CD4-positive, alpha-beta T cell treated with Interleukin-15 for 1 hour (primary cell): ENCODE measurements at places on chromosomes 6 and 20.

- no peak for DNase-seq
Observed at GRCh38 chr6:46175446-46175845, 4.7 kb upstream of the ENPP5 start.

GRCh38 chr6:94894300-94894699 is 683.0 kb upstream of the MANEA start:
- no peak for DNase-seq

GRCh38 chr6:53916804-53917463 is 122.1 kb downstream of the LRRC1 start:
- no peak for DNase-seq

GRCh38 chr6:137471497-137471896 is 22.7 kb downstream of the OLIG3 start:
- no peak for DNase-seq

- DNase-seq, result no peak
Observed at GRCh38 chr6:16533210-16533609, 228.1 kb downstream of the ATXN1 start.

DNA sequence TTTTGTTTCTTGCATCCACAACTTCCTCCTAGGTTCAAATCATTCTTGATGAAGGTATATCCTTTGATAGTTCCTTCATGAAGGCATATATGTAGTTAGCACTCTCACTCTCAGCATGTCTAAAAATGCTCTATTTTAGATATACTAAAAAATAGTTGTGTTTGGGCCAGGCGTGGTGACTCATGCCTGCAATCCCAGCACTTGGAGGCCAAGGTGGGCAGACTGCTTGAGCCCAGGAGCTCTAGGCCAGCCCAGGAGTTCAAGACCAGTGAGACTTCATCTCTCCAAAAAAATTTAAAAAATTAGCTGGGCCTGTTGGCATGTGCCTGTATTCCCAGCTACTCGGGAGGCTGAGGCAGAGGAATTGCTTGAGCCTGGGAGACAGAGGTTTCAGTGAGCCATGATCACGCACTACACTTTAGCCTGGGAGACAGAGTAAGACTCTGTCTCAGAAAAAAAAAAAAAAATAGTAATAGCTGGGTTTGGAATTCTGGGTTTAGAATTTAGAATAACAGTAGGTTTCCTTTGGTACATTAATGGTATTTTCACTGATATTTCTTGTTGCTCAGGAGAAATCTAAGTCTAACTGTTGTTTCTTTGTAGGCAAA is 7.0 kb downstream of the SERAC1 start:
- DNase-seq, result no peak

DNA sequence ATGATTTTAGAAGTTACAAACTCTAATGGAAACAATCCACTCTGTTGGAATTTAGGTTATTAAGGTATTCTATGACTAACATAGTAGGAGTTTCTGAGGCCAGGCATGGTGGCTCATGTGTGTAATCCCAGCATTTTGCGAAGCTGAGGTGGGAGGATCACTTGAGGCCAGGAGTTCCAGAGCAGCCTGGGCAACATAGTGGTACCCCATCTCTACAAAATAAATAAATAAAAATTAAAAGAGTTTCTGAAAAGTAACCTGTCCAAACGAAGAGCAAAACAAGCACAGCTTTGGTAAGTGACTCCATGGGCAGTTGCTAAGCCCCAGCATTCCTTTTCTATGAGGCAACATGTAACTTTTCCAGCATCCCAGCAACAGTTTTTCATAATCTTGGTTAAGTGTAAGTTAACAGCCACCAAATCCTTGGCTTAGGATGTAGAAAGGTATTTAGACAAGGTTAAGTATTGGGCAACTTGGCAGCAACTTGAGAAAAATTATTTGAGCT is 86.3 kb downstream of the SOX4 start:
- DNase-seq, result no peak

DNA sequence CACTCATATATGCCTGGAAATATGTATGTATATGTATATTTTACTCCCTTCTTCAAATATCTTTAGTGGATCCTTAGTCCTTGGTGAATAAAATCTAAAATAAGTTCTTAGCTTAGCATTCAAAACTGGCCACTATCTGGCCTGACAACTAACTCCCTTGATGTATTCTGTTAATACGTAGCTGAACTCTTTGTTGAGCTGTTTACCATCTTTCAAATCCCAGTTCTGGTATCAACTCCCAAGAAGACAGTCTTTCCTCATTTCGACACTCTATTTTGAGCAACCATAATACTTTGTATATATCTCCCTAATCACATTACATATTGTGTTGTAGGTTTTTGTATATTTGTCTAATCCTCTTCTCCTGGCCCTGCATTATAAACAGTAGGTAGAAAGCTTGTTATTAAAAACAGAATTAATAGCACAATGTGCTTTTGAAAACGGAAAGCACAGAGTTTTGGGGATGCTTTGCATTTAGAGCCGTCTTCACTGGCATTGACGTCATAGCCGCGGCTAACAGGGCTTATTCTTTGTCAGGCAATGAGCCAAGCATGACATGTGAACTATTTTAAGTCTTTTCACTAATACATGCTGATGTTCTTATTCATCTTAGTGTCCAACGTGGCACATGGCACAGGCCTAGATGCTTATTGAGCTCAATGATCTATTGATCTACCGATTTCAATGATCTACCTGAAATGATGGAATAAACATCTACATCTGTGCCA is 47.2 kb upstream of the CCN2 start:
- DNase-seq, result no peak

DNA sequence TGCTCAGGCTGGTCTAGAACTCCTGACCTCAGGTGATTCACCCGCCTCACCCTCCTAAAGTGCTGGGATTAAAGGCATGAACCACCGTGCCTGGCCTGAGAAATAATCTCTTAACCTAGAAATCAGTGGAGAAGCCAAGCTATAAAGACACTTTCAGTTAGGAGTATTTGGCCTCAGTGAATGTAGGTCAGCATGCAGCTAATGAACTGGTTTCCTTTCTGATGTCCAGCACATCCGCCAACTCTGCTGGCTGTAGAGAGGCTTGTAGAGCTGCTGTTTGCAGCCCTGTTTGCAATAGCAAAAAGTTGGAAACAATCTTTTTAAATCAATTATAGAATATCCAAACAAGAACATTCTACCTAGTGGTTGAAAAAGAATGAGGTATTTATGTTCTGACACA is 42.4 kb upstream of the ELOVL5 start:
- DNase-seq, result no peak

DNA sequence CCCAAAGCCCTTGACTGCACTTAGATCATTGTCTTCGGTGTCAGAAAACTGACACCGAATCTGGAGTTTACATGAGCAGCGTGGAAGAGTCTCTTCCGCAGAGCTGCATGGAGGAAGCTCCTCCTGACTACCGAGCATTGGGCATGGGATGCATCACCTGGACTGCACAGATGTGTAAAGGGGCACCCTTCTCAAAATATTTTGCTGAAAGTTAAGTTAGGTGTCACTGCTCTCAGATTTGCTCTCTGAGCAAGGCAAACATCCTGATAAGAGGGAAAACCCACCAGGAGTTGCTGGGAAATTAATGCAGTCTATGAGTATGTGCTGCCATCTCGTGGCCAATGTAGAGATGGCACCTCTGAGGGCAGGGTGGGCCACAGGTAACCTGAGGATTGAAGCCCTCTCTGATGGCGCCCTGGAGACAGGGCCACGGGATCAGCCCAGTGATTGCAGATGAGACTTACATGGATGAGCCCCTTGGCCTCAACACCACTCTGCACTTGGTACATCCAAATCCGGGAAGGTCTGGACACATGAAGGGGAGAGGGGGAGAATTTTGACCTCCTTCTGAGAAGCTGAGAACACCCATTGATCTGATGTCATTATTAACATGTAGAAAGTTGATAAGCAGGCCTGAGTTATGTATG is 129.9 kb downstream of the LPA start:
- DNase-seq, result peak; percentile 37

GRCh38 chr20:3802524-3803239 is 6.6 kb downstream of the CDC25B start:
- DNase-seq, result no peak

DNA sequence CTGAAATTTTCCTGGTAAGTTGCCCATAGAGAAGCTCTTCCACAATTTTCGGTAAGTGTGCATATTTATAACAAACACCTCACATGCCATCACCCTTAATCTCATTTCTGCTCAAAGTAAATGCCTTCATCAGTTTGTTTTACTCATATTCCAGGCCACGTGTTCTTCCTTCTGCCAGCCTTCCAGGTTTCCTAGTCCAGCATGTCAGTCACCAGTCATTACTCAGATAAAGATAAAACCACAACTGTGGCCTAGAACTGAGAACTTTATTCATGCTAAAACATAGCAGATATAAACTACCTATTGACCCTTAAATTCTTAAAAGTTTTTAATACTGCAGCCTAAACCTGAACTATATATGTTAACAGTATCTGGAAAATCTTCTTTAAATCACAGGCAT is 149.5 kb upstream of the SLC22A16 start:
- DNase-seq, result no peak

DNA sequence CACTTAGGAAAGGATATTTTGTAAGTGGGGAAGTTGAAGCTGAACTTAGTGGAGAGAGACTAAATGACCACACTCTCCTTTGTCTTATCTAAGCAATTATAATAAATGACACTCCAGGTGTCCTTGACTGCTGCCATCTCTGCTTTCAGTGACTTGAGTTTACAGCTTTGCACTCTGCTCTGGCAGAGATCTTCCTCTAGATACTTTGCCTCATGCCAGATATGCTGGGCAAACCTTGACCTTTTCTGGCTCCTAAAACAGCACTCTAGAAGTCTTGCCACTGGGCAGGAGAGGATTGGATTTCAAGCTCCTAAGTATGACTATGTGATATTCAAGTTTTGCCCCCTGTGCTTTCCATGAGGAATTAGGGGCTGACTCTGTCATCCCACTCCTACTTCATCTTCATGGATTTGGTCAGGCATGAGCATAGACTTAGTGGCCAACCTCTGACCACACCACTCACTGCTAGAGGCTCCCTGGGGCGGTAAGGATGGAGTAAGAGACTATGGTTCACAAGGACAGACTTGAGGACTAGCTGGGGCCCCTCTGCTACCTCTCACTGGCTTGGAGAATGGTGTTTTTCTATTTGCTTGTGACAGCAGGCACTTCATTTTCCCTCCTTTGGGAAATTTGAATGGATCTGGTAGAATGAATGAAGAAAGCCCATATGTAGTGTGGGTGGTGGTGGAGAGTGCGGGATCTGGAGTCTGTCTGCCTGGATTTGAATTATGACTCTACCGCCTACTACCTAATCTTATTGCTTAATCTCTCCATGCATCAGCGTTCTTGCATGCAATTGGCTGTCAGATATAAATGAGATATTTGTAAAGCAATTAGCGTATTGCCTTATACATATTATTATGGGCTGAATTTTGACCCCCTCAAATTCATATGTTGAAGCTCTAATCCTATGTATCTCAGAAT is 191.4 kb downstream of the REV3L start:
- DNase-seq, result no peak

GRCh38 chr6:3664625-3665041 is 86.9 kb downstream of the PXDC1 start:
- DNase-seq, result no peak

- no peak for DNase-seq
Observed at GRCh38 chr20:513429-513828, 30.2 kb downstream of the CSNK2A1 start.

GRCh38 chr6:41966961-41967311 is 25.3 kb upstream of the CCND3 start:
- DNase-seq, result no peak

- no peak for DNase-seq
Observed at GRCh38 chr20:63957690-63958441, 1.6 kb upstream of the UCKL1 start.

- DNase-seq, result no peak
Observed at GRCh38 chr6:113732384-113732966, 124.7 kb upstream of the MARCKS start.

DNA sequence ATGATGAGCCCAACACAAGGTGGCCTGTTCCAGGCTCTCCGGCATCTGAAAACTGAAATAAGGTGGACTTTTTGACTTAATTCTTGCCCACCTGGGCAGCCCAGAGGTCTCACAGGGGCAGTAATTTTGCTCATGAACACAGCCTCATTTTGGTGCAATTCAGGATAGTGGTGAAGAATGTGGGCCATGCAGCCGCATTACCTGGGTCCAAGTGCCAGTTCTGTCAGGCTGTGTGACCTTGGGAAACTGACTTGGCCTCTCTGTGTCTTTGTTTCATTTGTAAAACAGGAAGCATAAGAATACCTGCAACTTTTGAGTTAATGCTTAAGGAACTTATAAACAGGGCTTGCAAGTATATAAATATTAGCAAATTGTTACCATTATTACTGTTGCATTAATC is 5.6 kb downstream of the PREX1 start:
- no peak for DNase-seq

GRCh38 chr6:16511723-16512489 is 249.4 kb downstream of the ATXN1 start:
- DNase-seq, result peak; percentile 48

- DNase-seq, result no peak
Observed at GRCh38 chr6:133223452-133224029, 17.6 kb upstream of the EYA4 start.

DNA sequence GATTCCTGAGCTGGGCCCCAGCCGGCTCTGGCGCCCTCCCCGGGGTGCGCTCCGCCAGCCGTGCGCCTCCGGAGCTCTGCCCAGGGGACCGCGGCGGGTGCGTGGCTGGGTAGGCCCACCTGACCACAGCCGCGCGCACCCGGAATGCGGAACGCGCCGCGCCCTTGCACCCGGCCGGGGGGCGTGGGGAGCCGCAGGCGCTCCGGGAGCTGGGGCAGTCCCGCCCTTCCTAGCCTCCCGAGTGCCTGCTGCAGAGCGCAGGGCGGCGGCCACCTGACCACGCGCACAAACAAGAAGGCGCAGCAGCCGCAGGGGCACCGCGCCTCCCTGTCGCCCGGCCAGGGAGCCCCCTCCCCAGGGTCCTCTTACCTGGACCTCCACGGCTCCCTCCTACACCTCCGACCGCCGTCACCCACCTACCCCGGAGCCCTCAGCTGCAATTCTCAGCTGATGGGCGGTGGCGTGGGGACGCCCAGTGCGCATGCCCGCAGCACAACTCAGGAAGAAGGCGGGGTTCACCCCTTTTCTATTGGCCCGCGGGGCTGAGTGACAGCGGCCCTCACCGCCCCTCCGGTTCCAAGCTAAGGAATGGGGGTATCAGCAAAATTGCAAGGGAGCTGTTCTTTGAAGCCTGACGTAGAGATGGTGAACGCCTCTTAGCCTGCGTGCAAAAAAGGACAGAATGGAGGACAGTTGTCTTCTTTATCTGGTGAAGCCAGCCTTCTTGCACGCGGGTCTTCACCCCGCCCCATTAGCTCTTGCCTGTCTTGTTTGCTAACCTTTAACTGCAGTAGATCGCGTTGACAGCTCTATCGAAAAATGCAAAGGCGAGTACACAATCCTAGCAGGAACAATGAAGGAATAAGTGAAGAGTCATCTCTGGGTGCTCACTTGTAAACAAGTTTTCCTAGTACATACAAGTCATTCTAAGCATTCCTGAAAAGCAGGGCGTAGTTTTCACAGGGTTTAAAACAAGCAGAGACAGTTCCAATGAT is at the start of gene STX7:
Gene STX7 (minus strand): TSS at position 479 of the 995 bp plus-strand sequence. CDS start 9,586 bp downstream, outside the sequence.
- DNase-seq, result peak; percentile 89

GRCh38 chr6:33028220-33028849 is 18.9 kb upstream of the HLA-DOA start:
- no peak for DNase-seq
